ENCODE measurements at places on chromosomes 5 and 9.

GRCh38 chr5:143314659-143315058 lies 88.8 kb downstream of the NR3C1 start:
- no peak for DNase-seq

GRCh38 chr5:160165137-160166068 lies 46.2 kb upstream of the PWWP2A start:
- DNase-seq: no peak

DNA sequence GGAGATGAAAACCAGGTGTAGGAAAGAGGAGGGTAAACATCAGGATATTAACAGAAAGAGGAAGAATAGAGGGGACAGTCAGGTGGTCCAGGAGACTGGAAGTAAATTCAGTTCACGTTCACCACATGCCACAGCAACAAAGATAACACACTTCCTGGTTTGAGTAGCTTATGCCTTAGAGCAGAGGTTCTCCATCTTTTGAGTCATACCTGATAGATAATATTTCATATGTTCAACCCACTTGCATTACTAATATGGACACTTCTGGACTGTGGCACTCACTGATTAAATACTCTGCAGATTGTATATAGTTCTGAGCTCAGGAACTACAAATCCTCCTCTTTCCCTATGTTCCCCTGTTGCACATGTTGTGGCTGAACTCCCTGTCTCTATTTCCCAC lies 179.9 kb upstream of the NR3C1 start:
- no peak for DNase-seq

GRCh38 chr9:75869236-75869635 lies 21.2 kb upstream of the PCSK5 start:
- DNase-seq: no peak

- DNase-seq: no peak
Observed at GRCh38 chr5:35483191-35483590, 134.5 kb upstream of the SPEF2 start.

GRCh38 chr9:93354451-93354850 lies 97.0 kb upstream of the FAM120A start:
- DNase-seq: no peak

- no peak for DNase-seq
Observed at GRCh38 chr5:157382996-157383800, 76.8 kb upstream of the NIPAL4 start.

- DNase-seq: no peak
Observed at GRCh38 chr5:68258531-68258930, 43.0 kb downstream of the PIK3R1 start.

- no peak for DNase-seq
Observed at GRCh38 chr5:163727028-163727427, 221.6 kb downstream of the MAT2B start.

GRCh38 chr5:153555420-153556114 lies 65.1 kb downstream of the GRIA1 start:
- no peak for DNase-seq

- no peak for DNase-seq
Observed at GRCh38 chr9:72459308-72459707, 62.1 kb upstream of the TMC1 start.

DNA sequence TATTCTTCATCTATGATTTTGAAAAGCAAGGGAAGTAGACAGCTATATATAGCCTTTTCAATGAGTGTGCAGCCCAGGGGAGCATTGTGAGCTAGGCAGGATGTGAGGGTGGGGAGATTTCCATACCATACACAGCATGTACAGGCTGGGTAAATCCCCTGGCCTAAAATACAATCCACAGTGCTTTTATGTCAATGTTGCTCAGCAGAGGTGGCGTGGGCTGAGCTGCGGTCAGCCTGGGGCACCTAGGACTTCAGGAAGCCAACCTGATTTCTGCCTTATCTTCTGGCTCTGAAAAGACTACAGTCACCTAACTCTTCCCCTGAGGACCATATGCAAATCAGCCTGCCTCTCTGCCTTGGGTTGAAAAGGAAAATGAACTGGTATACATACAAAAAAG lies 6.3 kb upstream of the GARIN3 start:
- peak; percentile 63 for DNase-seq

DNA sequence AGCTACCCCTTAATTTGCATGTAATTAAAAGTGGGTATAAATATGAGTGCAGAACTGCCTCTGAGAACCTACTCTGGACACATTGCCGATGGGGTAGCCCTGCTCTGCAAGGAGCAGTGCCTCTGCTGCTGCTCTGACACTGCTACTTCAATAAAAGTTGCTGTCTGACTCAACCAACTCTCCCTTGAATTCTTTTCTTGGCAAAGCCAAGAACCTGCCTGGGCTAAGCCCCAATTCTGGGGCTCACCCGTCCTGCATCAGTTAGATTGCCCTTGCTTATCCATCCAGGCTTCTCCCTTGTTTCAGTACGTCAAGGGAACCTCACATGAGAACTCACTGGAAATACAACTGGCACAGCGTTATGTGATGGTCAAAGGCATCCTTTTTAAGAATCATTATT lies 44.1 kb downstream of the FBXL7 start:
- no peak for DNase-seq

GRCh38 chr9:98339987-98340800 lies 84.7 kb upstream of the TBC1D2 start:
- no peak for DNase-seq

GRCh38 chr9:136244122-136244968 lies 1.3 kb downstream of the QSOX2 start:
- DNase-seq: no peak

DNA sequence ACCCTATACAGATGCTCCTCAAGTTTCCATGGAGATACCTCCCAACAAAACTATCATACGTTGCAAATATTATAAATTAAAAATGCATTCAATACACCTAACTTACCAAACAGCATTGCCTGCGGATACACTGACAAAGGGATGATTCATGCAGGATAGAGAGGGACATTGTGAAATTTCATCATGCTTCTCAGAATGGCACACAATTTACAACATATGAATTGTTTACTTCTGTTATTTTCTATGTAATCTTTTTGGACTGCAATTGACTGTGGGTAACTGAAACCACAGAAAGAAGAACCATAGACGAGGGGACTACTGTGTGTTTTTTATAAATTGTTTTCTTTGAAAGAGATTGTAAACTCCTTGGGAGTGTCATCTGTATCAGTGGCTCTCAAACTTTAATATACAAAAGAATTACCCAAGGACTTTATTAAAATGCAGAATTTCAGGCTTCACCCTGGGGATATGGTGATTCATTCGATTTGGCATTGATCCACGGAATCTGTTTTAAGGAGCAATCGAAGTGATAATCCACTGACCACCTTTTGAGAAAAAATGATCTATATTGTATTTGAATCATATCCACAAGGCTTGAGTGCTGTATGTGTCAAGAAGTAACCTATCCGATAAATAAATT lies 146.4 kb downstream of the SGCD start:
- no peak for DNase-seq

DNA sequence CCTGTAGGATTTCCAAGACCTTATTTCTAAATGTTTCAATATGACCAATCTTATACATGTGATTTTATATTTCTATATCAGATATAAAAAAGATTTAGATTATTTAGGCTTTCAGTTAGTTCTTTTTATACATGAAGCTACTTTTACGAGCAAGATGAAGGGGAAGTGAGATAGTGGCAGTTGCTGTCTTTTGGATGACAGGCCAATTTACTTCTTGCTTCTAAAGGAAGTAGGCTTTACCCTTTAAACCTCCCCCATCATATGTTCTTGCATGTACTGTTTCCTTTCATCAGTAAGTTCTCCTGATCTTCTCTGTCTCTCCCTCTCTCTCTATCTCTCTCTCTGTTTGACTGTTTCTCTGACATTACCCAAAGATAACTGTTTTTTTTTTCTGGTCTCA lies 4.0 kb upstream of the TYRP1 start:
- DNase-seq: no peak

DNA sequence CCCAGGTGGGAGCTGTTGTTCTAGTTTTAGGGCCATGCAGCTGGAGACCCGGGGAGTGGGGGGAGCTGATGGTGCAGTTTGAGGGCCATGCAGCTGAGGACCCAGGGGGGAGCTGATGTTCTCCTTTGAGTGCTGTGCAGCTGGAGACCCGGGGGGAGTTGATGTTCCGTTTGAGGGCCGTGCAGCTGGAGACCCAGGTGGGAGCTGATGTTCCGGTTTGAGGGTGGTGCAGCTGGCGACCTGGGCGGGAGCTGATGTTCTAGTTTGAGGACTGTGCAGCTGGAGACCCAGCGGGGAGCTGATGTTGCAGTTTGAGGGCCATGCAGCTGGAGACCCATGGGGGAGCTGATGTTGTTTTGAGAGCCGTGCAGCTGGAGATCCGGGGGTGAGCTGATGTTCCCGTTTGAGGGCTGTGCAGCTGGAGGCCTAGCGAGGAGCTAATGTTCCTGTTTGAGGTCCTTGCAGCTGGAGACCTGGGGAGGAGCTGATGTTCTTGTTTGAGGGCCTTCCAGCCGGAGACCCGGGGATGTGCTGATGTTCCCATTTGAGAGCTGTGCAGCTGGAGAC lies 14.6 kb downstream of the PDCD6 start:
- DNase-seq: no peak

- DNase-seq: no peak
Observed at GRCh38 chr9:14307989-14308852, 5.7 kb downstream of the NFIB start.

DNA sequence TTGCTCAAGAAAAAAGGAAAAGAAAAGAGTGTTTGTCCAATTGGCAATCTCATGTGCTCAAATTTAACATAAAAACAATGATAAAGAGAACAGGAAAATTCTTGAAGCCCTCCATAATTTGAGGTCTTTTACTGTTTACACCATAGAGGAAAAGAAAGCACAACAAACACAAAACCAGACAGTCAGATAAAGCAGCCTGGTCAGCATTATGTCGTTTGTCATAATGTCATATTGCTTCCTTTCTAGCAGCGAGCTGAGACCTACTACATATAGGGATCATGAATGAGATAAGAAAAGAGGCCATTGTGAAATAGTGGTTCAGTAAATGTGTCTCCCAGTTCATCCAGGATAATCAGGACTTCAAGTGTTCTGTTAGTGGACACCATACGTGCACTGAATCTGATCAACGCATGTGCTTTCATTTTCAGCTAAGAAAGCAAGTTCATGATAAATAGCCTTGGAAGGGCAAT lies 64.7 kb upstream of the SELENOP start:
- DNase-seq: no peak

- peak; percentile 64 for DNase-seq
Observed at GRCh38 chr9:129496473-129497004, 124.4 kb downstream of the C9orf50 start.

- DNase-seq: no peak
Observed at GRCh38 chr5:176151281-176151680, 86.9 kb upstream of the SIMC1 start.

GRCh38 chr5:178242416-178242815 lies 9.8 kb upstream of the PHYKPL start:
- no peak for DNase-seq

DNA sequence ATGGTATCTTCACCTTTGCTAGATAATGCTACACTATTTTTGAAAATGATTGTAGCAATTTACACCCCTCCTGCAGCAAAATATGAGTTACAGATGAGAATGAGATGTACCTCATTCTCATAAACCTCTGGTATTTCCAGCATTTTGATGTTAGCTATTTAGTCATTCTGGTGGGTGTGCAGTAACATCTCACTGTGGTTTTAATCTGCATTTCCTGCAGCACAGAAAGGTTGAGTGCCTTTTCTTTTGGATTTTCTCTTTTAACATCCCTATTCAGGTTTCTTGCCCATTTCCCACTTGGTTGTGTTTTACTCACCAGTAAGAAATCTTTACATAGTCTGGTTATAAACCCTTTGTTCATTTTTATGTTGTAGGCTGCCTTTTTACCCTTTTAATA lies 206.2 kb downstream of the NR3C1 start:
- no peak for DNase-seq
